PC-9 (cell line): ENCODE measurements at places on chromosomes 12 and 14. TPM values are rescaled to one million over a fixed set of nuclear protein-coding genes. Genes with fewer than 3 reads are reported as not detected.
A peak's percentile ranks its signal among the peaks of the same experiment; 100 is the strongest.

- H3K4me3 ChIP-seq = no peak overlapping the region
- no peak for DNase-seq
- no peaks in the 10 kb centered on the region for H3K27me3 ChIP-seq
- no peak overlapping the region for H3K27ac ChIP-seq
- H3K36me3 ChIP-seq = no peaks in the 10 kb centered on the region
Observed at GRCh38 chr14:96212140-96212539, 7.5 kb downstream of the BDKRB2 start.

DNA sequence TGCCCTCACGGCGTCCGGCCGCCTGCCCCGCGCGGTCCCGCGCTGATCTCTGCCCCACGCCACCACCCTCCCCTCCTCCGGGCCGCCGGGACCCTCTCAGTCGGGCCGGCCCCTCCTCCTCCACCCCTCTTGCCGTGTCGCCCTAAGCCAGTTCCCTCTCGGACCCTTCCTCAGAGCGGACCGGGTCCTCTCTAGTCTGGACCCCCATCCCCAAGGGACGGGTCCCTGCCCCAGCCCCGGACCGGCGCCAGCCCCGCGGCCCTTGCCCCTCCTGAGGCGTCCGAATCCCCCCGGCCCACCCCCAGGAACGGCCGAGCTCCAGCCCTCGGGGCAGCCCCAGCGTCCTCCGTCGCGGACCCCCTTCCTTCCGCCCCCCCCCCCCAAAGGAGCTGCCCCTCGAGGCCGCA is 485 bp downstream of the PPP4R4 start:
- DNase-seq = no peak
- H3K27me3 ChIP-seq = peaks cover 16% of the 10 kb centered on the region
- H3K27ac ChIP-seq = no peak overlapping the region
- H3K4me3 ChIP-seq = peak overlapping the region; percentile 45; the same call in 1 of the 2 replicates

- no peaks in the 10 kb centered on the region for H3K36me3 ChIP-seq
- no peak overlapping the region for H3K27ac ChIP-seq
- no peak for DNase-seq
- no peak overlapping the region for H3K4me3 ChIP-seq
Observed at GRCh38 chr12:111311011-111311410, 57.9 kb downstream of the PHETA1 start.

GRCh38 chr12:98985156-98985555 is 340.1 kb downstream of the APAF1 start:
- no peak overlapping the region for H3K27ac ChIP-seq
- H3K4me3 ChIP-seq = no peak overlapping the region
- no peaks in the 10 kb centered on the region for H3K36me3 ChIP-seq
- no peaks in the 10 kb centered on the region for H3K27me3 ChIP-seq

- H3K27ac ChIP-seq = no peak overlapping the region
- peaks cover 14% of the 10 kb centered on the region for H3K4me1 ChIP-seq
- H3K36me3 ChIP-seq = no peaks in the 10 kb centered on the region
- H3K27me3 ChIP-seq = no peaks in the 10 kb centered on the region
- H3K4me3 ChIP-seq = no peak overlapping the region
- no peak for DNase-seq
Observed at GRCh38 chr12:62774794-62775193, 160.2 kb downstream of the PPM1H start.

DNA sequence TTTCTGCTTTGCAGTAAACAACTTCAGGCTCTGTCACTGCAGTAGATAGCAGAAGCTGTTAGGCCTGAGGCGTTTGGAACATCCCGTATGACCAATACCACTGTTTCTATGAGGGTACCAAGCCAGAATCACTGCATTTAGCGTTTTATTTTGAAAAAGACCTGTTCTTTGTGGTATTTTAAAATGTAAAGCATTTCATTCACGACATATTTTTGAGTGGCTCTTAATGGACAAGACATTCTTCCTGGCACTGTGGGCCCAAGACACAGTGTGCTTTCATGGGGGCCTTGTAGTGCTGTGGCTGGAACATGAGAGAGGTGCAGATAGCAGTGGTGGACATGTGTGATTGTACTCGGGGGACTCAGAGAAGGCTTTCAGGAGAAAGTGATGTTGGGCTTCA is 86.4 kb downstream of the DDX51 start:
- no peak overlapping the region for H3K27ac ChIP-seq
- peaks cover 15% of the 10 kb centered on the region for H3K36me3 ChIP-seq
- no peaks in the 10 kb centered on the region for H3K27me3 ChIP-seq
- H3K4me3 ChIP-seq = no peak overlapping the region
- H3K4me1 ChIP-seq = no peaks in the 10 kb centered on the region

DNA sequence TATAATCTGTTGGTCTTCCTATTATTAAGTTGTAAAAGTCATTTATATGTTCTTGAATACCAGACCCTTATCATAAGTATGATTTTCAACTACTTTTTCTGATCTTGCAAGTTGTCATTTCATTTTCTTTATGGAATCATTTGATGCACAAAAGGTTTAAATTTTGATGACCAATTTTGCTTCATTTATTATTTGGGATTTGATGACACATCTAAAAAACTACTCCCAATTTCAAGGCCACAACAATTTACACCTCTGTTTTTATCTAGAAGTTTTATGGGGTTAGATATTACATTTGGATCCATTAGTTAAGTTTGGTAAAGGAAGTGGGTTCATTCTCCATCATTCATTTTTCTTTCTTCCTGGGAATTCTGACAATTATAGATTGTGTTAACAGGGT is 259.2 kb downstream of the LRFN5 start:
- no peaks in the 10 kb centered on the region for H3K4me1 ChIP-seq
- H3K27ac ChIP-seq = no peak overlapping the region
- H3K27me3 ChIP-seq = no peaks in the 10 kb centered on the region
- DNase-seq = no peak
- H3K4me3 ChIP-seq = no peak overlapping the region

DNA sequence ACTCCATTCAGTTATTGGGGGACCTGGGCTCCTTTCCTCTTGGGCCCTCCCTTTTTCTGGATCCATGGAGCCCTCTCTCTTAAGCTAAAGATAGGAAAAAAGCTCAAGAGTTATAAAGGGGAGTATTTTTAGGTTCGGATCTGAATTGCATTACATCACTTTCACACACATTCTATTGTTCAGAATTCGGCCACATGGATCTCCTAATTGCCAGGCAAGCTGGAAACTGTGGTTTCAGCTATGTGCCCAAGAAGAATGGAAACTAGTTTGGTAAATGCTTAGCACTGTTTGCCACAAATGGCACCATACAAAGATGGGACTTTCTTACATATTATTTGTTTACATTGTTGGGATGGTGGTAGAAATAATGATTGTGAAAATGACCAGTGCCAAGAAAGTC is 145.6 kb downstream of the LRIG3 start:
- H3K4me1 ChIP-seq = no peaks in the 10 kb centered on the region
- H3K4me3 ChIP-seq = no peak overlapping the region
- H3K27ac ChIP-seq = no peak overlapping the region
- DNase-seq = no peak
- H3K36me3 ChIP-seq = no peaks in the 10 kb centered on the region

DNA sequence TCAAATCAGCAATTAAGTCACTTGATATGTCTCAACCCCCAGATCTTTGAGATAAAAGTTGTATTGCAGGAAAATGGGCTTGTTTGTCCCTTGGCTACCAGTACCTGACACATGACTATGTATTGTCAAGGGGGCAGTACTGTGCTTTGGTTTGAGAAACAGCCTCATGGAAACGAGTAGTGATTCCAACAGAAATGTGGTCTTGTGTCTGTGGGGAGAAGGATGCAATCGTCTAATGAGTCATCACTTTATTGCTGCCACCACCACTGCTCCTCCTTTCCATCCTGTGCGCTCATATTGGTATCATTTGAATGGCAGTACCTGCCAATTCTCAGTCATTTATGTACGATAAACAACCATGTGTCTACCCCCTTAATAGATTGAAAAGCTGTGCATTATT is 72.8 kb upstream of the ARHGAP5 start:
- H3K4me1 ChIP-seq = peaks cover 44% of the 10 kb centered on the region
- no peaks in the 10 kb centered on the region for H3K27me3 ChIP-seq
- H3K27ac ChIP-seq = no peak overlapping the region
- H3K4me3 ChIP-seq = no peak overlapping the region

- no peaks in the 10 kb centered on the region for H3K27me3 ChIP-seq
- DNase-seq = no peak
- H3K4me1 ChIP-seq = 0 out of 2 replicates have a peak, but pooled peaks cover 3% of the 10 kb centered on the region
- H3K36me3 ChIP-seq = no peaks in the 10 kb centered on the region
Observed at GRCh38 chr14:67977434-67978034, 158.0 kb downstream of the RAD51B start.

DNA sequence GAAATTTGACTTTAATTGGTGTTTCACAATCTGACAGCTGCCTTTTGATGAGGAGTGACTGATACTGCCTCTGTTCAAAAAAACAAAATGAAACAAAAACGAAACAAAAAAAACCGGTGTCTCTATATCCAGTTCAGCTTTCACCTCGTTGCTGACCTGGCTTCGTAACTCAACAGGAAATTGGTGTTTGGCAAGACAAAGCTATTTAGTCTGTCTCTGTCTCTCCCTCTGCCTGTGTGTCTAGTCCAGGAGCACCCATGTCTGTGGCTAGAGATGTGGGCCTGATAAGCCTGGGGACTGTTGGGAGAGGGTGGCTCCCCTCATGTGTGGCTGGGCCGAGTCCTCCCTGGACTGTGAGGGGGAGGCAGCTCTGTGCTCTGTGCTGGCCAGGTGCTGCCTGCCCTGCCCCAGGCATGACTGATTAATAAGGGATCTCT is 11.3 kb downstream of the CACNA1C start:
- H3K27ac ChIP-seq = no peak overlapping the region
- no peaks in the 10 kb centered on the region for H3K4me1 ChIP-seq
- no peak overlapping the region for H3K4me3 ChIP-seq
- no peaks in the 10 kb centered on the region for H3K36me3 ChIP-seq
- no peak for DNase-seq

Gene FGF23
- not detected in 2 replicates for total RNA-seq

Gene OR6C2
- total RNA-seq = not detected in 2 replicates

Gene KCNK10
- total RNA-seq = not detected in 2 replicates
